ENCODE measurements at places on chromosomes 2 and 18.

GRCh38 chr18:5339202-5339834, 43.8 kb upstream of the ZBTB14 start:
- no peak for DNase-seq

DNA sequence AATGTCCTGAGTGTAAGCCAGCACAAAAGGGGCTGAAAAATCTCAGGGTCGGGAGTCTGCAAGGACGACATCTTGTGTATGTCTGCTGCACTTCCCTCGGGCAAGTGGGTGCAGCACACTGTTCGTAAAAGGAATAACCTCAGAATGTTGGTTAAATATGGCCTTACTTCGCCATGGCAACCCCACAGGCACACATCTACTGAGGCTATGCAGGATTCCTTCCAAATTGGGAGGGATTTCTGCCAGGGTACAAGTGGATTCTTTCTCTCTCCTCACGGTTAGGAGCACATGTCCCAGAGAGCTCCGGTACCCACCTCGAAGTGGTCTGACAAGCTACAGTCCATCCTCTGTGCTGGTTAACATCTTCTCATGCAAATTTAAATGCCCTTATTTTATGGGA, 277.7 kb upstream of the PXDN start:
- no peak for DNase-seq

DNA sequence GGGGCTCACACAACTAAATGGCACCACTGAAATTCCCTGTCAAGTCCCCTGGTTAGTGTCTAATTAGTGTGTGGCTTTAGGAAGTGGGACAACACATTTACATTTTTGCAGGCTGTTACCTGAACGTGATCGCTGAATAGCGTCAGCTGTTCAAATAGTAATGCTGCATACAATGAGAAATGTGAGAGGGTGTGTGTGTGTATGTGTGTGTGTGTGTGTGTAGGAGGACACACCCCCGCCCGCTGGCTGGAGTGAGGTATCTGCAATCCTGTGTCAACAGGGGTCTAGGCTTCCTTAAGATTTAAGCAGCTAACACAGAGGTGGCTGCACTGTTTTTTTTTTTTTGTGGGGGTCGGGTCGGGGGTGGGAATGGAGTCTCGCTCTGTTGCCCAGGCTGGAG, 4.8 kb upstream of the LYPD6B start:
- DNase-seq = no peak

DNA sequence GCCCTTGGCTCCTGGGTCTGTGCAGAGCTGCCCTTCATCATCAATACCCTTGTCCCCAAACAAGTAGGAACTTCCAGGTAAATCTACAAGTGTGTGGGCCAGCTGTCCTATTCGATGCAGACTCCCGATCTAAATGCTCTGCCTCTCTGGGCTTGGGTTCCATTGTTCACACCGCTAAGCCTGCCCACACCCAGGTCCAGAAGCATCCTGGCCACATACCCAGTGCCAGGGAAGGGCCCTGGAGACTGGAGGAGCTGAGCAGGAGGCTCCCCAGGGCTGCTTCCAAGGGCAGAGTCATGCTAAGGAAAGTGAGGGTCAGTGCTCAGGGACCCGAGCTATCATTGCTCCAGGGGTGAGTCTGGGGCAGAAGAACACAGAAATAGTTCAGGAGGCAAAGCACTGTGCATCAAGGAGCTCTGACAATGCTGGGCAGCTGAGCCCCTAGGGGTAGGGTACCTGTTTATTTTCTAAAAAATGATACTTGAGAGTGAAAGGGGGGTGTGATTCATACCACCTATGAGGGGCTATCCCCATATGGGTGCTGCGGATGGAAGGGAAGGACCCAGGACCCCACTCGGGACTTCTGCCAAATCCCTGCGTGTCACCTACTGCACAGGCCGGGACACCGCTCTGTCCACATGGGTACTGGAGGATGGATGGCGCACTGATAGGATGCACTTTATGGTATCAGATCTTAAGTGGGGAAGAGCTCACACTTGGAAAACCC, 25.8 kb upstream of the TWIST2 start:
- DNase-seq = no peak

DNA sequence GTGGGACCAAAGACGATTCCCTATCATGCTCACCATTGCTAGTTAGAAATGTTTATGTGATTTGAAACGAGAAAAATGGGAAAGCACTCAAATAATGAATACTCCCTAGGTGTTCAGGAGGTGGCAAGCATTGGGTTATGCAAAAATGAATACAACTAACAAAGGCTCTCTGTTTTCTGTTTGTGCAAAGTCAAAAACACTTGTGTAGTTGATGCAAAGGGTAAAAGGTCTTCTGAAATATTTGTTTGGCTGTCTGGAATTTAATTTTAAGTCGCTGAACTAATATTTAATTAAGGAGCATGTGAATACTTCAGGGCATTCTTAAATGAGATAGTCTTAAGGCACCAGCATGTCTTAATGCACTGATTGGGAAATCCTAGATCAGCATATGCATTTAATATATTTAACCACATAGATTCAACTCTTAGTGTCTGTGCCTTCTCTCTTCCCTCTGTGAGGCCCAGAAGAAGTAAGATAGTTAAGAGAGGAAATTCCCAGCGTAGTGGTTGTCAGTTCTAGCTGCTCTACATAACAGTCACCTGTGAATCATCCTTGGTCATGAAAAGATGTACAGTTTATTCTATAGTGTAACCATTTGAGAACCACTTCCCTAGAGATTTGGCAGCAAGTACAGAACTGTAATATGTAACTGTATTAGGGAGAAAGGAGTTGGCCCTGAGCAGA, 111.9 kb downstream of the EPC2 start:
- no peak for DNase-seq

DNA sequence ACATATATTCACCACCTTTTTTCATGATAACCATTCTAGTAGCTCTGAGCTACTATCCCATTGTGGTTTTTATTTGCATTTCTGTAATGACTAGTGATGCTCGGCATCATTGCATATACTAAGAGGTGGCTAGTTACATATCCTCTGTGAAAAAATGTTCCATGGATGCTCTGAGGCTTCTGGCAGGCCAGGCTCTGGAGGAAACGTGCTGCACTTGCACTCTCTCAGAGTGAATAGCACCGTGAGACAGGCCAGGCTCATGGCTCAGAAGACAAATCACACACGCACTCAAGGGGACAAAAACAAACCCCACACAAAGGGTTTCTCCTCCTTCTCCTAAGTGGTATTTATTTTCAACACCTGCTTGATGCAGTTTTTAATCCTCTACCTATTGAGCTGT, 1085.3 kb upstream of the CNTNAP5 start:
- DNase-seq = no peak

Measured in upper lobe of right lung (tissue), 1 donor.